Fibroblast of skin of left quadriceps (primary cell): ENCODE measurements at places on chromosomes 3 and 15.

GRCh38 chr3:5579139-5579602 lies 391.7 kb downstream of the EDEM1 start:
- no peak for DNase-seq

DNA sequence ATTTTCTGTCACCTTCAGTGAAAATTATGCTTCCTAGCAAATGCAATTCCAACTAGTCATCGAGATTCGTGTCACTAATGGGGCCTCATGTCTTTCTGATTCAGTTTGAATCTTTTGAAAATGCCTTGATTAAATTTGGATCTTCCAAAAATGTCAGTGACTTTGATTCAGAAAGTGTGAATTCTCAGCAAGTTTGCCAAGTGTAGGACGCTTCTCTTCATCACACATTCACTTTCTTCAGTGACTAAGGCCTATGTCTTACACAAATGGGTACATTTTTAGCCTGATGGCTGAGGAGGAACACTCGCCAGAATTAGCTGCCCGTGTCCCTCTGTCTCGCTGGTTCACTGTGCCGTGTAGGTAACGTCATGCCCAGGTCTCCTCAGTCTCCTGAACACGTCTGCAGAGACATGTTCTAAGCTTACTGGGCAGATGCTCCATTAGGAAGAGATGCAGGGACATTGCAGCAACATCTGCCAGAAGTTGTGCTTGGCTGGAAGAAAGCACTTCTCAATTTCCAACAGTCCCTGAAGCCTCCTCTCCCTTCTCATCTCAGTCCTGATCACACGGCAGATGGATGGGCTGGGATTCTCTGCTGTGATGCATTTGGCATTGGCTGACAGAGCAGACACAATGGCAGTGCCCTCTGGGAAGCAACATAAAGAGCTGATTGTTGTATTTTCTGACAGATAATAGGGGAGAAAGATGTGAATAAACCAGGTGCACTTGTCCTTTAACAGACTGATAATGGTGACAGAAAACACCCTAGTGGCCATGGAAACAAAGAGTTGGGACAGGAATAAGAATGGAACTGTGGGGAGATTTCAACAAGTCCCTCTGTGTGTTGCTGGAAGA lies 29.1 kb upstream of the LYZL4 start:
- DNase-seq = no peak

- no peak for DNase-seq
Observed at GRCh38 chr3:157098121-157098822, 61.7 kb downstream of the CCNL1 start.

DNA sequence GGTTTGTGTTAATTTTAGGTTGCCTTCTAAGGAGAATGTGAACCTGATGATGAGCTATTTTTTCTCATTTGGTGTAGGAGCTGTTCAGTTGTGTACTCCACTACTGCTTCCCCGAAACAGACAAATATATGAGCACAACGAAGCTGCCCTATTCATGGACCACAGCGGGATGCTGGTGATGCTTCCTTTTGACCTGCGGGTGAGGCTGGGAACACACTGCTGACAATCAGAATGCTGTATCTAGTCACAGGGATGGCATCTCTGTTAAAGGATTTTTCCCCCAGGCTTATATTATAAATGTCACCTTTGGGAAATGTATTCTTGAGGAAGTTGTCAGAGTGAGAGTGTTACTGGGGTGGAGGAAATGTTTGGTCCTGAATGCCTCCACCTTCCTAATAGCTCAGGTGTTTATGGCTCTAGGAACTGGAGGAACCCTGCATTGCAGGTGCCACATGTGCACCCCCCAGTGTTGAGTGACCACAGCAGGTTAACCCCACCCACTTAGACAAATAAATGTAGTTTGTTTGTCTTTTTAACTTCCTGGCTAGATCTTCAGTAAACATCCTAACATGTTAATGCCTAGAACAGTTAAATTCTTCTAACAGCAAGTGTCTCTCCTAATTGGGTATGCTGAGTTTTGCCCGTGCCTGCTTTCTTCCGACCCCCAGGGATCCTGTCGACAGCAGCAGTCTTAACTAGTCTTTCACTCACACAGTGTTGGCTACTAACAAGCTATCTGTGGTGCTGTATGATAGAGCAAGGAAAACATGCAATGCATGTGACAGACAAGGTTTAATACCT lies 35.7 kb downstream of the SRP14 start:
- no peak for DNase-seq

- DNase-seq = no peak
Observed at GRCh38 chr3:64444490-64445108, 219.3 kb upstream of the PRICKLE2 start.

DNA sequence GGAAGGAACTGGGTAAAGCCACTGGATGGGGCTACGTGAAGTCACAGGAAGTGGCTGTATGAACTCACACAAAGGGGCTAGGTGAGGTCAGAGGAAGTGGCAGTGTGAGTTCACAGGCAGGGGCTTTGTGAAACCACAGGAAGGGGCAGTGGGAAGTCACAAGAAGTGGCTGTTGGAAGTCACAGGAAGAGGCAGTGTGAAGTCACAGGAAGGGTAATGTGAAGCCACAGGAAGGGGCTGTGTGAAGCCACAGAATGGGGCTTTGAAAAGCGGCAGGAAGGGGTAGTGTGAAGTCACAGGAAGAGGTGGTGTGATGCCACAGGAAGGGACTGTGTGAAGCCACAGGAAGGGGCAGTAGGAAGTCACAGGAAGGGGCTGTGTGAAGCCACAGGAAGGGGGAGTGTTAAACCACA lies 34.6 kb downstream of the GASK1A start:
- no peak for DNase-seq

DNA sequence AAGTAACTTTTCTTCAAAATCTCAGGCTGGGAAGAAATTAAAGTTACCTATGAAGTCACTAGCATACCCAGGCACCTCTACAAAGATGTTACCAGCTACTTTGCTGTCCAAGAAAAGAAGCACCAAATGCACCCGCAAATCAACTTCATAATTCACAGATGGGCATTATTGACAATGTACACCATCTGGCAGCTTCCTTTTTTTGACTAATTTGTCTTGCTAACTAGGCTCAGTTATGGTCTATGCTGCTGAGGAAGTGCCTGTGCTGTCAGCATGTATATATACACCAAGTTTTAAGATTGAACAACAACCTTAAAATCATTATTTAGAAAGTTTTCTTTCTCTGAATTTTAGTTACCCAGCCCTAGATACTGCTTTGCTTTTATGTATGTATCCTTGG lies 93.8 kb downstream of the NSUN3 start:
- no peak for DNase-seq

GRCh38 chr3:73098873-73099272 lies 37.4 kb downstream of the EBLN2 start:
- no peak for DNase-seq

- DNase-seq = no peak
Observed at GRCh38 chr3:186779204-186779603, 4.2 kb upstream of the EIF4A2 start.

DNA sequence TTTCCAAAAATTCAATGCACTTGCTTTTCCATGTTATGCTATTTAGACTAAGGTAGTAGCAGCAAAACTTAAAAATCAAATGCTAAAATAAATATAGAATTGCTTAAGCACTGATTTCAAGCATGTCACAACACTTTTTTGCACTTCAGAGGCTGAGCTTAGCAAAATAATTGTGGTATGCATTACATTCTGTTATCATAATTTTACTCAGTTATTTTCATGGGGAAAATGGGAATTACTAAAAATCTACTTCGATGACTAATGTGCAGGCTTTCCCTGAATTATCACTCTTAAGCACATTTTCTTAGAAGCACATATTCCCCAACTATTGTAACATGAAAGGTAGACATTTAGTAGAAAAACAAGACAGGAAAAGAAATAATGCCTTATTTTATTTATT lies 322.4 kb upstream of the CBLB start:
- no peak for DNase-seq

DNA sequence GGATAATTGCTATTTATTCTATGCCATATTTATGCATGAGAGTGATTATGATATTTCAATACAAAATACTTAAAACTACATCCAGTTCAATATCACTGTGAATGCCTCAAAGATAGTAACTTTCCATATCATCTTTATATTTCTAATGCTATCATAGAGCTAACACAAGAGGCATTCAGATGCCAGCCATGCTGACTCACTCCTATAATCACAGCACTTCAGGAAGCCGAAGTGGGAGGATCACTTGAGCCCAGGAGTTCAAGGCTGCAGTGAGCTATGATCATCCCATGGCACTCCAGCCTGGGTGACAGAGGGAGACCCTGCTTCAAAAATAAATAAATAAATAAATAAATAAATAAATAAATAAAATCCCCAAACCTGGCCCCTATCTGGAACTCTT lies 498.7 kb downstream of the EPHA3 start:
- DNase-seq = no peak

GRCh38 chr3:42497009-42497731 lies 5.3 kb upstream of the VIPR1 start:
- DNase-seq = peak; percentile 25

- DNase-seq = no peak
Observed at GRCh38 chr3:190302212-190302867, 19.9 kb downstream of the CLDN1 start.

GRCh38 chr3:196947136-196947859 lies 5.0 kb upstream of the NCBP2 start:
- no peak for DNase-seq

GRCh38 chr15:23038726-23039142 lies 635 bp downstream of the TUBGCP5 start:
- DNase-seq = no peak

DNA sequence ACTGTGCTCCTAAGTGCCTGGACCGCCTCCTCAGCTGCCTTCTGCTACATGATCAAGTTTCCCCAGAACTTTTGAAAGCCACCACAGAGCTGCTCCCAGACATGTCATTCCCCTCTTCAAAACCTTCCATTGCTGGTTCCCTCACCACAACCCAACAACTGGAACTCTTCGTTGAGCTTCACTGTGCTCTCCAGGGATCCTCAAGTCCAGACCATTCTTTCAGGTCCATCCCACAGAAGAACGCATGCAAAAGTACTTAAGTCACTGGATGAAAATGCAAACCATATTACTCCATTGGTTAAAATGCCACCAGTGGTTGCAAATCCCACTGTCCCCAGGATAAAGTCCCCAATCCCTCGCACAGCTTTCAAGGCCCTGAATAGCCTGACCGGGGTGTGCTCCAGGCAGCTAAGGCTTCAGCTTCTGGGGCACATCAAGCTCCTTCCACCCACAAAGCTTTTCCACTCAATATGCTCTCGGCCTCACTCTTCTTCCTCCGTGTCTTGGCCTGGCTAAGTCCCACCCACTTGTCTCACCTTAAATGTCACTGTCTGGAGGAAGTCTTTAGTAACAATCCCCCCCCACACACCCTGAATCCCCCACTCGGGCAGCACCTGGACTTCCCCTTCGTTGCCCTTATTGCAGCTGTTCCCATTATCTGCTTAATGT lies 84.8 kb downstream of the XXYLT1 start:
- DNase-seq = no peak

DNA sequence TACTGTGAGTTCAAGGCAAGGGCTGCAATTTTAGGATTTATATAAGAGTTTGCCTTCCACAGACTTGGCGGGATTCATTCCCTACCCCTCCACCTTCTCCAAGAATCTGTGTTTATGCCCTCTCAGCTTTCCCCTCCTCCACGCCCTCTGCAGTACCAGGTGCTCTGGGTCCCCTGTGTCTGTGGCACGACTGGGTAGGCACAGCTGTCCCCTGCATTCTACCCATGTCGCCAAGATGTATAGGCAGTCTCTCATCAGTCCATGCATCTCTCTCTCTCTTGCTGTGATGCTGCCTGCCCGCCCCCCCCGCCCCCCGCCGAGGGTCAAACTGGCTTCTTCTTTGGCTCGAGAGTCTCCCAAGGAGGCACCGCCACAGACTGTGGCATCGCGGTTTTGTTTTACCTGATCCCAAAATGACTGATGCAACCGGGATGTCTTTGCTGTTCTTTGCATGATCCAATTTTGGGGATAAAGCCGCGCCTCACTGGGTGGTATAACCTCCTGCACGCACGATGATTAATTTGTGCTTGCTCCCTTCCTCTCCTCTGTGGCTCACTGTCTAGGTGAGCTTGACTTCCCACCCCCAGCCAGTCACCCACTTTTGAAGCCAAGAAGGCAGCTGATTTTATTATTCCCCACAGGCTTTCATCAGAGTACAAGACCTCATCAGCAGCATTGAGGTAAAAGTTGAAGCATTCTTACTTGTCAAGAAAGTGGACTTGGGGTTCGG lies 43.7 kb downstream of the EFCAB12 start:
- DNase-seq = no peak

DNA sequence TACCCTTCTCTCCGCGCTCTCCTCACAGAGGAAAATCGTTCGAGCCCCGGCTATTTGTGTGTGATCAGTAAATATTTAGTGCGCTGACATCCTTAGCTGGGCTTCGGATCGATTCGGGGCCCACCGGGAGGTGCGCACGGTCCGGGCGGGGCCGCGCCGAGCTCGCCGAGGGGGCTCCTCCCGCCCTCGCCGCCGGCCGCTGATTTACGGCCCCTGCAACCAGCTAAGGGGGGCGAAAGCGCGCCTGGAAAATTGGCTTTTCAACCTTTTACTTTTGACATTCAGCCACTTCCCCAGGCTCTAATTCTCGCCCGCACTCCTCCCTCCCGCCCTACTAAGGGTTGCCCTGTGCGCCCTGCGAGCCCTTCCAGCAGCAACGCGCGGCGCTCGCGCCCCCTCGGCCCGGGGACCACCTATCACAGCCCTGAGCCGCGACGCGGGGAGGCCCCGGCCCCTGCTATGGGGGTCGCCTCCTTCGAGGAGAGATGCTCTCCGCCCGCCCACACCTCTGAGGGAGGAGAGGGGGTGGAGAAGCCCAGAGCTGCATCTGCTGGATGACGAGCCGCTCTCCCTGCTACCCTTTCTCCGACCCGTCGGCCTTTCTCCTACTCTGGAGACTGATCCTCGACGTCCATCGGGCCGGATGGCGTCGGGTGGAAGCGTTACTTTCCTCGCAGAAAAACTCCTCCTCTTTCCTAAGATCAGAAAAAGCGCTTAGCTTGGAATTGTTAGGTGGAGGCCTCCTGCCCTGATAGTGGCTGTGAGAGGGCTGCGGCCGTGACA lies 7.8 kb upstream of the NR2F2 start:
- no peak for DNase-seq

GRCh38 chr3:149486726-149487125 lies 12.2 kb downstream of the TM4SF4 start:
- no peak for DNase-seq

DNA sequence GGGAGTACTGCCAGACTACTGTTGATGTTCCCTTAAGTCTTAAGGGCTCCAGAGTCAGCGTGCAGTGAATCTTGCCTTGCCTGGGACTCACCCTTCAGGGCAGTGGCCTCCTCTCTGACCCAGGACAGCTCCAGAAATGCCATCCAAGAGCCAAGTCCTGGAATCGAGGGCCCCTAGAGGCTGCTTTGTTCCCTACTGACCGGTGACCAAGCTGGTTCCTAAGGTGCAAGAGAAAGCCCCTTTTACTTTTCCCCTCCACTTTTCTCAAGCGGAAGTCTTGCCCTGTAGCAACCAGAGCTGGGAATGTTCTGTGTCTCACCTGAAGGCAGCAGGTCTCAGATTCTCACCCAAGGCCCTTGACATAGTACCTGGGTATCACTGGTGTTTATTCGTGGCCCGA lies 238.0 kb downstream of the DOCK3 start:
- DNase-seq = no peak

GRCh38 chr3:129976286-129976685 lies 1.8 kb downstream of the TRH start:
- DNase-seq = no peak

- no peak for DNase-seq
Observed at GRCh38 chr15:83170474-83171165, 37.0 kb downstream of the HDGFL3 start.

GRCh38 chr3:46881596-46882376 lies 4.3 kb downstream of the PTH1R start:
- no peak for DNase-seq
